Activated gamma-delta T cell treated with Interleukin-2 at 50 U/mL for 16 hours (primary cell): ENCODE measurements at places on chromosomes 1 and 21.

DNA sequence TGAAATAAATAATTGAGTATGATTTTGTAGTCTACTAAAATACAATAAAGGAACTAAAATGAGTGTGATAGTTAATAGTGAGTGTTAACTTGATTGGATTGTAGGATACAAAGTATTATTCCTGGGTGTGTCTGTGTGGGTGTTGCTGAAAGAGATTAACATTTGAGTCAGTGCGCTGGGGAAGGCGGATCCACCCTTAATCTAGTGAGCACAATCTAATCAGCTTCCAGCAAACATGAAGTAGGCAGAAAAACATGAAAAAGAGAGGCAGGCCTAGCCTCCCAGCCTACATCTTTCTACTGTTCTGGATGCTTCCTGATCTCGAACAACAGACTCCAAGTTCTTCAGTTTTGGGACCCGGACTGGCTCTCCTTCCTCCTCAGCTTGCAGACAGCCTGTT is 1716.6 kb downstream of the MRPL39 start:
- DNase-seq = no peak

DNA sequence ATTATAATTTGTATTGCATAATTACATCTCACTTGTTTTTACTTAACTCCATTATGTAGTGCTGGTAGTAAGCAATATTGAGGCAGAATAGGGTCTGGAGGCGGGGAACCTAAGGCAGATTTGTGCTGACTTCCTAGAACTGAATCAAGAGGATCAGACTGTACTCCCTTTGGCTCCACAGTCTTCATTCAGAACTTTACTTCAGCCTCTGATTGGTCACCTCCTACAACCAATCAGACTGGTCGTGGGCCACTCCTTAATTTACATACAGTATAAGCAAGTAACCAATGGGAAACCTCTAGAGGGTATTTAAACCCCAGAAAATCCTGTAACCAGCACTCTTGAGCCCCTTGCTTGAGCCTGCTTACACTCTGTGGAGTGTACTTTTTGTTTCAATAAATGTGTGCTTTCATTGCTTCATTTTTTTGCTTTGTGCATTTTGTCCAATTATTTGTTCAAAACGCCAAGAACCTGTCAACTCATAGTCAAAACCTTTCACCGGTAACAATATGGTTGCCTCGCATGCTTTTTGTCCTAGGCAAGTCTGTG is 31.6 kb downstream of the ZBTB8OS start:
- no peak for DNase-seq

GRCh38 chr1:155068599-155068998 is 5.1 kb downstream of the EFNA4 start:
- DNase-seq = no peak

- DNase-seq = no peak
These were observed 14.0 kb downstream of the WNT3A start for GRCh38 chr1:228020686-228021354.

GRCh38 chr1:181522864-181523263 is 39.5 kb downstream of the CACNA1E start:
- DNase-seq = no peak

- no peak for DNase-seq
These were observed 191.2 kb downstream of the GABPA start for GRCh38 chr21:25925936-25926335.

GRCh38 chr21:34819357-34819999 is 150.7 kb downstream of the CLIC6 start:
- no peak for DNase-seq

- no peak for DNase-seq
These were observed 171.0 kb downstream of the VAV3 start for GRCh38 chr1:107793896-107794453.

GRCh38 chr1:1161078-1161682 is 12.5 kb upstream of the TTLL10 start:
- DNase-seq = no peak

- DNase-seq = no peak
These were observed 3.1 kb upstream of the ACP6 start for GRCh38 chr1:147673406-147673805.

GRCh38 chr1:220149742-220150141 is 55.8 kb downstream of the IARS2 start:
- no peak for DNase-seq

GRCh38 chr1:57839526-57839925 is 415.7 kb upstream of the DAB1 start:
- no peak for DNase-seq

DNA sequence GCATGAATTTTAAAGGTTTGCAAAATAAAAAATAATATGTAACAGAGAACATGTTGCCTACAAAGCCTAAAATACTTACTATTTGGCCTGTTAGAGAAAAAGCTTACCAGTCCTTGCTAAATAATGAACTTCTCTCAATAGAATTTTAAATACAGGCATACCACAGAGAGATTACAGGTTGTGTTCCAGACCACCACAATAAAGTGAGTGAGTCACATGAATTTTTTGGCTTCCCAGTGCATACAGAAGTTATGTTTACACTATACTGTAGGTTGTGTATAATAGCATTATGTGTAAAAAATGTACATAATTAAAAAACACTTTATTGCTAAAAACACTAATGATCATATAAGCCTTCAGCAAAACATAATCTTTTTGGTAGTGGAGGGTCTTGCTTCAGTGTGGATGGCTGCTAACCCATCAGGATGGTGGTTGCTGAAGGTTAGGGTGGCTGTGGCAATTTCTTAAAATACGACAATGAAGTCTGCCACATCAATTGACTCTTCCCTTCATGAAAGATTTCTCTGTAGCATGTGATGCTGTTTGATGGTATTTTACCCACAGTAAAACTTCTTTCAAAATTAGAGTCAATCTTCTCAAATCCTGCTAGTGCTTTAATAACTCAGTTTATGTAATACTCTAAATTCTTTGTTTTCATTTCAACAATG is 48.6 kb downstream of the SCYL3 start:
- DNase-seq = no peak

DNA sequence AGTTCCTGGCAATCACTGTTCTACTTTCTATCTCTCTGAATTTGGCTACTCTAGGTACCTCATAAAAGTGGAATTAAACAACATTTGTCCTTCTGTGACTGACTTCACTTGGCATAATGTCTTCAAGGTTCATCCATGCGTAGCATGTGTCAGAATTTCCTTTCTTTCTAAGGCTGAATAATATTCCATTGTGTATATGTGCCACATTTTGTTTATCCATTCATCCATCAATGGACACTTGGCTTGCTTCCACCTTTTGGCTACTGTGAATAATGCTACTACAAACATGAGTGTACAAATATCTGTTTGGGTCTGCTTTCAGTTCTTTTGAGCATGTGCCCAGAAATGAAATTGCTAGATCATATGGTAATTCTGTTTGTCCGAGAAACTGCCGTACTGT is 14.7 kb downstream of the CACHD1 start:
- no peak for DNase-seq

GRCh38 chr1:87176087-87176486 is 152.6 kb upstream of the LMO4 start:
- no peak for DNase-seq

GRCh38 chr1:6811583-6811982 is 26.3 kb downstream of the CAMTA1 start:
- no peak for DNase-seq

GRCh38 chr1:98078596-98078995 is 157.8 kb upstream of the DPYD start:
- DNase-seq = no peak

GRCh38 chr21:36733857-36734256 is 34.9 kb downstream of the SIM2 start:
- DNase-seq = no peak

GRCh38 chr21:38352536-38353219 is 95.9 kb downstream of the KCNJ15 start:
- DNase-seq = no peak

GRCh38 chr1:101282314-101283038 is 45.7 kb downstream of the S1PR1 start:
- DNase-seq = no peak

DNA sequence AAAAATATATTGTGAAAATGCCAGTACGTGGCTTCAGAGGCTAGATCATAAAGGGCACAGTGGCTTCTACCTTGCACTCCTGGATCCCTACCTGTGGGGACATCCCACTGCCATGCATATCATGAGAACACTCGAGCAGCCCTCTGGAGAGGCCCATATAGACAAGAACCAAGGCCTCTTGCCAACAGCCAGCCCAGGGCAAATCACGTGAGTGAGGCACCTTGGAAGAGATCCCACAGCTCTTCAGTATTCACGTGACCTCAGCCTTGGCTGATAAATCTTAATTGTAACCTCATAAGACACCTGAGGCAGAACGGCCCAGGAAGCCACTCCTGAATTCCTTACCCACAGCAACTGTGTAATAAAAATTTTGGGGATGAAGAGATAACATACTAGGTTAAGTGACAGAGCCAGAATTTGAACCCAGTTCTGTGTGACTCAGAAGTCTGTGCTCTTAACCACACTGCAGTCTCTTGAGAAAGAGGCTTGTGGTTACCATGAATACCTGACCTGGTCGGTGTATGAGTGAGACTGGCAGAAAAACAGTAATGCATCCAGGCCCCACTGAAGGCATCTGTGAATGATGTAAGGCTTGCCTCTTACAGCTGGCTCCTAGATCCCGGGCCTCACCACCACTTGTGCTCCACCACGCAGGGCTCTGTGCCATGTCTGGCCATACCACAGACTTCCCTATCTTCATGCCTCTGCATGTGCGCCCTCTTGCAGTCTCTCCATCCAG is 6.9 kb upstream of the A3GALT2 start:
- no peak for DNase-seq

DNA sequence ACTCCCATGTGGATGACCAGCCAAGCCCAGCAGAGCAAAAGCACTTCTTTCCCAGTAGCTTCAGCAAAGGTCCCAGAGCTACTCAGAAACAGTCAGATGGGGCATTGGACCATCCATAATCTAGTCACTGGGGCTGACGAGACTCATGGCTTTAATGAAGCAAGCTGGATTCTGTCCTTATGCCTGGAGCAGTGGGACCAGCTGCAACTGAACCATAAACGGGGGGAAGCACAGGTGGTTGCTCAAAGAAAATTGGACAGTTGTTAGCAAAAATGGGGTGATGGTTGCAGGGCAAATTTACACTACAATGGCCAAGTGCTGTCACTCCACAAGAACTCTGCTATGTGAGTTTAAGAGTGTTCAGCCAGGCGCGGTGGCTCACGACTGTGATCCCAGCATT is 17.4 kb upstream of the FASLG start:
- no peak for DNase-seq

DNA sequence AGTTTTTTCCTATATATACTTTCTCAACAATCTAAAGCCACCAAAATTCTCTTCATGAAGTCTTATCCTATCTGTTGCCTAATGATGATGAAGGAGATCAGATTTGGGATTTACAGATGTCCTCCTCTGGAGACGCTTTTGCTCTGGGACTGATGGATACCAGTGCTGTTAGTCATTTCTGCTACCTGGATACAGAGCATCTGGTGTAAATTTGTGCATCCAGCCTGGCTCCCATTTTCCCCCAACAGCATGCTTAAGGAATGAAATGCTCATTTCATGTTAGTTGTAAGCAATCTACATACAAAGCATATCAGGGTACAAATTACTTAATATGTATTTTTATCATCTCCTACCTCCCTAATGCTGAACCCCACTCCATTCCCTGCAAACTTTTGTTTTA is 57.7 kb downstream of the HNRNPR start:
- DNase-seq = no peak

DNA sequence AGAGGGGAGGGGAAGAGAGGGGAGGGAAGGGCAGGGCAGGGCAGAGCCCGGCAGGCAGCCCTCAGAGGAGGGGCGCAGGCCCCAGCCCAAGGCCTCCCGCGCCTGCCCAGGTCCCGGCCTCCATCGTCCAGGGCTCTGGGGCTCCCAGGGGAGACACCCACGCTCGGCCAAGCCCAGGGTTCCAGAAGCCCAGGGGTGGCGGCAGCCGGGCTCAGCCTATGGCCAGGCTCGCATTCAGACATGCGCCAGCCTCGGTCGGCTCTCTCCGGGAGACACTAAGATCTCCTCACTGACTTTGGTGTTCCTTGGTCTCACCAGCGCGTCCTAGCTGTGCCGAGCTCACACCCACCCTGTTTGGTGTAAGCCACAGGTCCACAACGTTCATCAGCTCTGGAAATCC is 7.1 kb upstream of the ANKRD65 start:
- no peak for DNase-seq

- no peak for DNase-seq
These were observed 71.8 kb upstream of the PKN2 start for GRCh38 chr1:88612292-88612691.

GRCh38 chr1:13794231-13795187 is 94.5 kb downstream of the PRDM2 start:
- DNase-seq = no peak

- DNase-seq = no peak
These were observed 42.4 kb upstream of the ROR1 start for GRCh38 chr1:63731117-63732043.

GRCh38 chr21:44838039-44838895 is 20.4 kb upstream of the SUMO3 start:
- no peak for DNase-seq

GRCh38 chr1:239539051-239539450 is 152.7 kb downstream of the CHRM3 start:
- DNase-seq = no peak

GRCh38 chr1:157831968-157832626 is 9.5 kb downstream of the CD5L start:
- no peak for DNase-seq

GRCh38 chr1:116671072-116671760 is 3.7 kb upstream of the IGSF3 start:
- DNase-seq = no peak

DNA sequence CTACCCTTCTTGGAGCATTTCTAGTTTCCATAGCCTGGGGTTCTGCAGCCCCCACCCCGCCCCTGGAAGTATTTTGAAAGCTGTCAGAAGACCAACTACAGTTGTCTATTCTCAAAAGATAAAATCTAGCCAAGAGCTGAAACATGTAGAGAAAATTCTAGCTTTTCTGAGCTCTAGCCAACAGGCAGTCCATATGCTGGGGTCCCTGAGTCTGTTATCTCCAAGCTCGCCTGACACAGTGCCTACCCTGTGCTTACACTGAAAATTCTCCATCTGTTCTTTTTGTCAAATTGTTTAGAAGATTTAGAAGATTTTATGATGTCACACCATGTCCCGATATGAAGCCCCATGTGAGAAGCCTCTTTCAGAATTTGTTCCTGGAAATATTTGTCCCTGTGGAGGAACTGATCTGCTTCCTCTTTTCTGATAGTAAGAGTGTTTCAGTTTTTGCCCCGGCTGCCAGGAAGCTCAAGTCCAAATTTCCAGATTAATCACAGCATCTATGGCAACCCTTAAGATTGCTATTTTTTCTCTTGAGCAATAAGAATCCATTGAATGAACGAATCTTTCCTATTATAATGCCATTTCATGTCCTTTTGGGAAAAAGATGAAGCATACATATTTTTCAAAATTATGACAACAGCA is 23.7 kb upstream of the CSF3R start:
- DNase-seq = no peak

GRCh38 chr1:221612047-221612777 is 129.7 kb downstream of the DUSP10 start:
- DNase-seq = no peak

GRCh38 chr1:110916669-110917306 is 43.8 kb downstream of the CD53 start:
- no peak for DNase-seq
